Mucosa of gallbladder (tissue), 1 donor: ENCODE measurements at places on chromosomes 4 and X. TPM values are rescaled to one million over a fixed set of nuclear protein-coding genes. Genes with fewer than 3 reads are reported as not detected.

Gene SSX2B
- 0.26 TPM for total RNA-seq

Gene PPP4R3C
- not detected for total RNA-seq

Gene LARP1B
- 23.0 TPM for total RNA-seq

Gene HPSE
- total RNA-seq = 5.9 TPM

Gene ALB
- 83.2 TPM for total RNA-seq

Gene CSAG2
- total RNA-seq = not detected

Gene UCHL1
- 12.8 TPM for total RNA-seq

Gene OPHN1
- total RNA-seq = 7.6 TPM

Gene PAGE2
- total RNA-seq = not detected

Gene GAGE2A
- total RNA-seq = not detected

Gene TRIML2
- 0.26 TPM for total RNA-seq

Gene KIF4A
- 0.92 TPM for total RNA-seq

Gene MID1
- total RNA-seq = 30.6 TPM

Gene PRDM5
- 7.2 TPM for total RNA-seq

Gene RNF175
- total RNA-seq = 0.17 TPM

Gene BANK1
- total RNA-seq = 2.9 TPM

Gene WAS
- 11.5 TPM for total RNA-seq
